ENCODE measurements at places on chromosomes 11 and 22.

GRCh38 chr11:12552692-12553091 is 121.5 kb upstream of the TEAD1 start:
- no peak for DNase-seq

- DNase-seq: no peak
These were observed 151.8 kb upstream of the TTC12 start for GRCh38 chr11:113162592-113162962.

DNA sequence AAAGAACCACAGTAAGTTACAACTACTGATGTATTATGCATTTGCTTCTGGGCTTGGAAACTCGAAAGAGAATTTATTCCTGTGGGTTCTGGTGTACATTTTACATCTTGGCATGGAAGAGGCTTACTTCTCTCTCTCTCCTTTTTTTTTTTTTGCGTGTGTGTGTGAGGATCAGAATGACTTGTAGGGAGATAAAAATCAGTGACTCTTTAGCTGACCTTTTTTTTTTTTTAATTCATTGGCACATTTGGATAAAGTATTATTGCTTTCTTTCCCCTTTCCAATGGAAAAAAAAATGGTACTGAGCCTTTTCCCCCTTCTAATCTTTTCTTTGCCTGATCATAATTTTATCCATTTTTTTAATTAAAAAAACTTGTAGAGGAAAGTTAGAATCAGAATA is 43.5 kb downstream of the EXT2 start:
- no peak for DNase-seq

GRCh38 chr22:28116219-28116673 is 197.2 kb upstream of the PITPNB start:
- DNase-seq: no peak

DNA sequence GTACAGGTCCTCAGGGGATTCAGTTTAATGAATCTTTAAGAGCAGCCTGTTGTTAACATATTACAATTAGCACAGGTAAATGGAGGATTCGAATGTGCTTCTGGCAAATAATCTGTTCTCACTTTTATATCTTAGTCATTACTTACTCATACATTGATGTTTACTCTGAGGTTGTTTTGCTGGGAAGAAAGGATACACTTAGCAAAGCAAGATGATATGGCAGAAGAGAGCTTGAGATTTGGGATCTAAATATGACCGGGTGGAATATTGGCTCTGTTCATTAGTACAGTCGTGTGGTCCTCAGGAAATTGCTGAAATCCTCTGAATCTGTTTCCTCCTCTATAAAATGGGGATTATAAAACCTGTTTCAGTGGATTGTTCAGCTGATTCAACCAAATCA is 59.7 kb downstream of the SPON1 start:
- no peak for DNase-seq

- no peak for DNase-seq
These were observed 77.7 kb downstream of the MAML2 start for GRCh38 chr11:96265220-96265737.

DNA sequence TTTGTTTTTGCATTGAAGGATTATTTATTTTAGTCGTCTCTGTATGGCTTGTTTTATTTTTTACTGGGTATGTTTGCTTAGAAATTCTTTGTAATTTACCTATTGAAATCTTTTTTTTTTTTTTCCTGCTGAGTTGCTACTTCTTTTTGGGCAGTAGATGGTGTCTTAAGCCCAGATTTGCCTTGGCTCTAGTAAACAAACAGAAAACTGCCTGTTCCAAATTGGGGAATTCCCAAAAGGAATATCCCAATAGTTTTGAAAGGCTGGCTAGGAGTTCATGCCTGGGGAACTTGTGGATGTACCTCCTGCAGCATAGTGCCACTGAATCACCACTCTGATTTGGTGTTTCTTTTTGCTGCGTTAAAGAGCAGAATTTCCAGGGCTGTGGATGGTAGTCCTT is 17.7 kb downstream of the PAMR1 start:
- DNase-seq: no peak

- no peak for DNase-seq
These were observed 27.4 kb upstream of the CBX7 start for GRCh38 chr22:39179841-39180335.

DNA sequence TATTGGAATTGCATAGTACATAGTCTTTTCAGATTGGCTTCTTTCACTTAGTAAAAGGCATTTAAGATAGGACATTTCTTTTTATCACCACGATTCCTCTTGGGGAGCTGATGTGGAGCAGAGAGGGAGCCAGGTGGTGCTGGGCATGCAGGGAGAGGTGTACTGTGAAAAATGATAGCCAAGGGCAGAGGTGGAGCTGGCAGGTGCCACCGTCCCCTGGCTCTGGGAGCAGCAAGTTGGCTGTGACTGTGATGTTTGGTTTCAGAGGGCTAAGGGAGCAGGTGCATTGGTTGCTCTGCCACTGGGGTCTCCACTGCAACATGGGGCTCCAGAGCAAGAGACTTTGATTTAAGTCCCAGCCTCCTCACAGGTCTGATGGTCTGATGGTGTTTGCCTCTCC is 16.5 kb downstream of the SGSM1 start:
- no peak for DNase-seq

GRCh38 chr11:33779849-33780528 is 5.7 kb upstream of the FBXO3 start:
- DNase-seq: no peak

GRCh38 chr11:112524798-112525197 is 264.1 kb upstream of the PLET1 start:
- no peak for DNase-seq

- no peak for DNase-seq
These were observed 41.5 kb downstream of the TBC1D22A start for GRCh38 chr22:46803936-46804335.

DNA sequence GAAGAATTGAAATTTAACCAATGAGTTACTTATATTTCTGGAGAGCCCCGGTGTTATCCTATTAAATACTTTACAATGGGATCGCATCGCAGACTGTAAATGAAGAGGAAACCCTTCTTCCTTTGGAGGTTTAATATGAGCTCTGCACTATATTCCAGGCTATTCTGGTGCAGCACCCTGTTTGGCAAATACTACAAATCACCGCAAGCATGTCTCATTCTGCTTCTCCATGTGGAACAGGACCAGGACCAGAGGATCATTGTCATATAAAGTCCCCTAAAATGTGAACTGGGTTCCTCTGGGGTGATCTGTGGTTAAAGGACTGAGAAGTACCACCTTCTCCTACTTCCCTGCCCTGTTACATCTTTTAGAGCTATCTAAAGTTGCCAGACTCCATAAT is 703.7 kb downstream of the DLG2 start:
- no peak for DNase-seq

GRCh38 chr11:15185021-15185420 is 70.3 kb downstream of the INSC start:
- no peak for DNase-seq

DNA sequence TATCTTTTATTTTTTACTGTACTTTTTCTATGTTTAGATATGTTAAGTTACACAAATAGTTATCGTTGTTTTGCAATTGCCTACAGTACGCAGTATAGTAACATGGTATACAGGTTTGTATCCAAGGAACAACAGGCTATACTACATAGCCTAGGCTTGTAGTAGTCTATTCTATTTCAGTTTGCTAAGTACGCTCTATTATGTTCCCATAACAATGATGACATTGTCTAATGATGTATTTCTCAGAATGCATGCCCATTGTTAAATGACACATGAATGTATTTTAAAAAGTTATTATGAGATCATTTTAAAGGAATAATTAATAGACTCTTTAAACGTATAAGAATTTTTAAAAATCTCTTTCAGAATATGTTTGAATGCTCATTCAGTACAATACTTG is 696.7 kb upstream of the CCDC90B start:
- no peak for DNase-seq

DNA sequence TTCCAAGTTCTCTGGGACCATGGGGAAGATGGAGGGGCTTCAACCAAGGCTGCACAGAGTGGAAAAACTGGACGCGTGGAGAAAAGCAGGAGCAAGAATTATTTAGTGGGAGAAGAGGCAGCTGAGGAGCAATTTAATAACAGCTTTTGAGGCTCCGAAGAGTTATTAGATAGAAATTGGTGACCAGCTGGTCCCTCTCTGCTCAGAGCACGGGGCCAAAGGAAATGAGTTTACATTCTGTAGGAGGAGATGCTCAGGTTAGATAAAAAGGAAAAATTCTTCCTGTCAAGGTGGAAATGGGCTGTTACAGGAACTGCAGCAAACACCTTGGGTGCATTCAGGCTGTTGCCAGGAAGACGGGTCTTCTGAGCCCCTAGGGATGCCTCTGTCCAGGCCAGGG is 47.0 kb upstream of the GALNT18 start:
- DNase-seq: no peak

GRCh38 chr11:66835768-66836405 is 7.4 kb upstream of the RCE1 start:
- no peak for DNase-seq

DNA sequence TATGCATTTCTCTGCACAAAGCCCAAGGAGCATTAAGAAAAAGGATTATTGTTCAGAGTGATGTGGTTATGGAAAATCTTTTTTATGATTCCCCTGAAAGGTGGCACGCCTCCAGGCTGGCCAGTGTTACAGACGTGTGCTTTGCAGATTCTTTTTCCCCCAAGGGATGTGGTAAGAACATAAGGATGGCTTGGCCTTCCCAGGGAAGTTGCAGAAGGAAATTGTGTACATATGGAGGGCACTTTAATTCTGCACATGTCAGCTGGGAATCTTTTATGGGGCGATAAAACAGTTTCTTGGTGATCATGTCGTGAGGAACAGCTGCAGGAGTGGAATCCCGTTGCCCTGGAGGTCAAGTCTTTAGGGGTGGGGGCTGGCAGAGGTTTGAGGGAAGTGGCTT is 9.7 kb downstream of the SMARCB1 start:
- DNase-seq: no peak

- DNase-seq: no peak
These were observed 478.1 kb upstream of the CHORDC1 start for GRCh38 chr11:90700789-90701439.

- DNase-seq: no peak
These were observed 119.1 kb upstream of the MTNR1B start for GRCh38 chr11:92850296-92850826.

DNA sequence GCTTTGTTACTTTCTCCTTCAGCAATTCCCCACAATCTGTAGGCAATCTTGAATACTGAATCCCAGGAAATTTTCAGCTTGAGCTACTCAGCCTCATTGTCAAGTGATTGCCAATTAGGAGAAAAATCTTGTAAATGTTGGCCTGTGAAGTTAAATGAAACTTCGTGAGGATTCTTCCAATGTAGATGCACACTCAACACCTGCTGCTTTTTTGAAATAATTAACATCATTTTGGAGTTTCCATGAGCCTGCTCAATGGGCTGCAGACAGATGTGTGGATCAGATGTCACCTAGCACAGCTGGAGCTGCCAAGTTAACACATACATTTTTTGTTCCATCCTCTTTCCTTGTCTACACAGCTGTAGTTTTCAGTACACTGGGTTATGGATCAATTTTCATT is 645.6 kb upstream of the LUZP2 start:
- DNase-seq: no peak
